ENCODE measurements at places on chromosomes 12 and 14.

GRCh38 chr12:31906557-31907301 lies 52.5 kb upstream of the RESF1 start:
- DNase-seq = no peak

DNA sequence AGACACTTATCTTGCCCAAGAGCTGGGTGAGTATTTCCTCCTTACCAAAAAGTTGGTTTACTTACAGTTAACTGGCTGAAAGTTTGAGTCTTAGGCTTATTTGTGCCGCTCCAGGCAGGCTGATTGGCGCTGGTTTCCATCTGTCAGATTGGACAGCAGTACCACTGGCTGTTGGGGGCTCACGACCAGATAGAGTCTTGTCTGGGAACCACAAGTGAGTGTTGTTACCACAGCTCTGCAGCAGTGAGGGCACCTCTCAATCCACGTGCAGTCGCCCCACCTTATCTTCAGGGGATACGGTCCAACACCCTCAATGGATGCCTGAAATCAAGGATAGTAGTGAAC lies 58.9 kb downstream of the DDX51 start:
- DNase-seq = no peak

DNA sequence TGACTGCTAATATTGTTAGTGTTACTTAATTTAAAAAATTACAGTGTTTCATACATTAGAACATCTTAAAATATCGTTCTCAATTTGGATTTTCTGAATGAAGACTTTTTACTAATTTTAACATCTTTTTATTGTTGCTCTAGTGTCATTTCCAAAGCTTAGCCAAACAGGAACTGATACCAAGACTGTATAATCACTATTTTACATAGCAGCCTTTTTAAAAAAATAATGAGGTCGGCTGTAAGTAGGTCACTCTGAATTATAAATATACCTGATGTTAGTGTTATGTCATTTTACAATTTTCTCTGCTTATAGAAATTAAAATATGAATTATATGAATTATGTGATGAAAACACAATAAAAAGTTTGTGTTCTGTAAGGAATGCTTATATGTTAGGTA lies 321.5 kb downstream of the TMEM117 start:
- no peak for DNase-seq

GRCh38 chr12:85920324-85920947 lies 46.3 kb downstream of the NTS start:
- DNase-seq = no peak

- no peak for DNase-seq
Observed at GRCh38 chr14:83611906-83612390, 1918.0 kb upstream of the FLRT2 start.

- no peak for DNase-seq
Observed at GRCh38 chr12:98471085-98471484, 44.3 kb upstream of the TMPO start.

GRCh38 chr14:104532191-104532555 lies 47.4 kb upstream of the C14orf180 start:
- DNase-seq = no peak

DNA sequence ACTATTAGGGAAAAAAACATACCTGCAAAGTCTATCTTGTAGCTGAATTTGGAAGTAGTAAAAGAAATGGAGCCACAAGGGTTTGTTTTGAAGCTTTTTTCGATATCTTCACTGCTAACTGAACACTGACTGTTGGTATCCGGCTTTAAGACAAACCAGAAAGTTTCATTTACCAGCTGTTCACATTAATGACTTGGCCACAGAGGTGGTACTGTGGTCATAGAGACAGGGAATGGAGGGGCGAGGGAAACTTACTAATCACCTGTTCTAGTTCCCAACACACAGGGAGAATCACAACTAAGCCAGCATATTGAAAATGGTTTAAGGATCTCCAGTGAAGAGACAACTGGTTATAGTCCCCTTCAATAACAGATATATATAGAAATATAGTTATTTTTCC lies 44.3 kb downstream of the PARP11 start:
- DNase-seq = no peak

- DNase-seq = no peak
Observed at GRCh38 chr12:104482748-104483147, 26.0 kb downstream of the CHST11 start.

GRCh38 chr12:96193725-96194575 lies at the start of gene ELK3:
ELK3 (plus strand) TSS chr12:96194375.
- DNase-seq = peak; percentile 43

DNA sequence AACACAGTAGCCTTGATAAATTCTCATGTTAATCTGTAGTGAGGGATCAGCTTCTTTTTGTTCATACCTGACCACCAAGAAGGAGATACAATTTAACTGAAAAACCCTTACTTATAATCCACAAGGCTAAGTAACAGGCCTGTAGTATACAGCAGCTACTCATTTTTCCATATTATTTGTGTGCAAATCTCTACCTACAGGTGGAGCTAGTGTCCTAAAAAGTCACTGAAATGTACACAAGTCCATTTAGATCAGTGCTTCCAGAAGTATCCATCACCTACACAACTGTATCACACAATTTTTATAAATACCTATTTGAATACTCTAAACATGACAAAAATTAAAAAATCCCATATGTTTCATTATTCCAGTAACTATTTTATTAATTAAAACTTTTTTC lies 173.2 kb downstream of the SLC35F4 start:
- no peak for DNase-seq

DNA sequence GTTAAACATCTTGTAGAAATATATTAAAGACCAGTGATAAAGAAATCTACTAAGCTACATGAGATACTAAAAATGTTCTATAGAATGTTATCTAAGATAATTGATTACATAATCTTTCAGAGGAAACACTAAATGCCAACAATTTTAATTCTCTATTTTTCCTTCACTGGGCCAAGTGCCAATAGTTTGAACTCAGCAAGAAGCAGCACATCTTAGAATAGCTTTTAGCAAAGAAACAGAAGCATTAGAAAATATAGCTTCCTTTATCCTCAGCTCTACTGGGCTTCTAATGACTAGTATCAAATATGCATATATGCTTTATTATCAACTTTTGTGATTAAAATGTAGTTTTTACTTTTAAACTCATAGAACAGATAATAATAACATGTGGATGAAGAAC lies 461.4 kb upstream of the USP15 start:
- DNase-seq = no peak

DNA sequence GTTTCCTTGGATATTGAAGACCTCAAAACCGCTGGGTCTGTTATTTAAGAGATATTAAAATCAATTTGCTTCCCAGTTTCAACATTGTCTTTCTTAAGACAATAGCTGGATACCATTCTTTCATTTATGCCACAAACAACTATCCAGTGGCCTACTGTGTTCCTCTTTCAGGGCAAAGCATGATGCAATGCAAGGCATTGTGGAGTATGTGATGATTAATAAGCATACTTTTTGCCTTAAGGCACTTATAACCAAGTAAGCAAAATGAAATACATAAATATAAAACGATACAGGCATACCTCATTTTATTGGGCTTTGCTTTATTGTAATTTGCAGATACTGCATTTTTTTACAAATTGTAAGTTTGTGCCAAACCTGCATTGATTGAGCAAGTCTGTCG lies 45.5 kb downstream of the SCN8A start:
- DNase-seq = no peak

GRCh38 chr12:131799195-131799594 lies 29.0 kb upstream of the MMP17 start:
- DNase-seq = no peak

DNA sequence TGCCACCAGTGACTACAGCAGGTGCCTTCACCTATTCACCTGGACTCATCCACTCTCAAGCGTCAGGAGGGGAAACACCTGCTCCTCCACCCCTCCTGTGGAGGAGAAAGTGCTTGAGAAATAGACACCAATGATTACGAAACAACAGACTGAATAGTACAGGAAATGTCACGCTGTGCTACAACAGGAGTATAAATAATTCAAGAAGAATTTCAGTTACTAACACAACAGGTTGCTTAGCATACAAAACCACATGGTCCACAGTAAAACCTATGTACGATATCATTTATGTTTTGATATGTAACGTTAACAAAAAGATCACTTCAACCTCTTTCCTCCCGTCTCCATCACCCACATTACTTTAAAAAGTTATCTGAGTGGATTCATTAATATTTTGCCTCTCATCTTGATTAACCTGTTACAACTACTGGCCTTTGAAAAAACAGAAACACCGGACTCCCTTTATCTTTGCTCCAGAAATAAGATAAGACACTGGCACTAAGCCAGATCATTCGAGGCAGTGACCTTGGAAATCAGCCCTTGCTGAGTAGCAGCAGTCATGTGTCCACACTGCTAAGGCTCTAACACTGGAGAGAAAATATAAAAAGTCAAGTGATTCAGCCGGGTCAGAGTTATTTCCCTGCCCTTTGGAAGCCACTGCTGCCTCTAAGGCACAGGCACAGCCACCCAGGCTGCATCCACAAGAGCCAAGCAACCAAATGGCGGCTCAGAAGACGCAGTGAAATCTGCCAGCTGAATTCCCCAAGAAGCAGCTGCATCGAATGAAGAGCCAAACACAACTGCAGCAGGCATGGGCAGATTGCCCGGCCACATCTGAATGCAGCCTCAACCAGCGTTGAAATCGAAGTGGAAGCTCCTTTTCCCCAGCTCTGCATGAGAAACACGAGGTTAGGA lies 40.9 kb downstream of the NT5DC3 start:
- DNase-seq = no peak
